T-cell (primary cell): ENCODE measurements at places on chromosomes 7 and 10.
A peak's percentile ranks its signal among the peaks of the same experiment; 100 is the strongest.

DNA sequence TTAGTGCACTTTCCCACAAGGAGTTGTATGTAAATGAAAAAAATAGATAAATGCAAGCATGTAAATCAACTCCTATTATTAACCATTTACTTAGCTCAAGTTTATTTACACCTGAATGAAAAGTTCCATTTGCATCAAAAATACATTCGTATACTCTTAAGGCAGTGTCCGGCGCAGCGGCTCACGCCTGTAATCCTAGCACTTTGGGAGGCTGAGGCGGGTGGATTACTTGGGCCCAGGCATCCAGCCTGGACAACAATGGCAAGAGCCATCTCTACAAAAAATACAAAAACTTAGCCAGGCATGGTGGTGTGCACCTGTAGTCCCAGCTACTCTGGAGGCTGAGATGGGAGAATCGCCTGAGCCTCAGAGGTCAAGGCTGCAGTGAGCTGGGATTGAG is 4.2 kb upstream of the IDI2 start:
- no peak for DNase-seq

DNA sequence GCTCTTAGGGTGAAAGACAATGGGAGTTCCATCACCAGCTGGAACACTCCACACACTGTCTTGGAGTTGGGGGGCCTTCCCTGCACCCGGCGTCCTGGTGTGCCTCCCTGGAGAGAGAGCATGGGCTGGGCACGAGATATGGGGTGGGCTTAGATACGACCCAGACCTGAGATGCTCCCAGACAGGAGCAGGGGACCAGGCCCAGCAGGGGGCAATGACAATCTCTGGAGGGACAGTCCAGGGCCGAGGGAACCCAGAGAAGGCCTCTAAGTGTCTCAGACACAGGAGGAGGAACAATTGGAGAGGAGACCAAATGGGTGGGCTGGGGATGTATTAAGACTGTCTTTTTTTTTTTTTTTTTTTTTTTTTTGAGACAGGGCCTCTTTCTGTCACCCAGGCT is 40.0 kb downstream of the MYL10 start:
- no peak for DNase-seq

GRCh38 chr10:104657457-104657856 is 16.4 kb downstream of the SORCS3 start:
- DNase-seq: no peak

DNA sequence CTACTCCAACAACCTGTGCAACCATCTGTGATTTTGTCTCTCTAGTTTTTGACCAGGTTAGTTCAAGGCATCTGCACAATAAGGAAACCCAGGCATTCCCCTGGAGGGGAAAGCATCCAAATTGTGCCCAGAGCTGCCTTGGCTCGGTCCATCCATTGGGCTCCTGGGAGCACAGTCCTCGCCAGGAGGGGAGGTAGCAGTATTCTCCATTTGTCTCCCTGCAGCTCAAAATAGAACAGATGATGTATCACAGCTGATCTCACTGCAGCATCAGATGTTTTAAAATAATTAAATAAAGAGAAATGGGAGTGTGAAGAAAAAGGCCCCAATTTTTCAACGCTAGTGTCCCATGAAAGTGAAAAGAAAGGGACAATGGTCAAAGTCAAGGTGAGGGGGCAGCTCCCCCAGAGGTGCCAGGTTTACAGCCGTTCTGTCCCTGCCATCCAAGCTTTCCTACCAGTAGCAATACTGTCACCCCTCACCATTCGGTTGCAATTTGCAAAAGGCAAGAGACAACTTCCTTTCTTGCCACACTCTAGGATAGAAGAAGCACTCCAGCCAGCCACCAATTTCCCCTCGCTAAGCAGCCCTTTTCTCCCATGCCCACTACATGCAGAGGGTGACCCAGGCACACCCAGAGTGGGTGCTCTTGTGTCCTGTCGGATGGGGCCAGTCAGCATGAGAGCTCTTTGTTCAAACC is 43.7 kb downstream of the KCNMA1 start:
- DNase-seq: no peak

DNA sequence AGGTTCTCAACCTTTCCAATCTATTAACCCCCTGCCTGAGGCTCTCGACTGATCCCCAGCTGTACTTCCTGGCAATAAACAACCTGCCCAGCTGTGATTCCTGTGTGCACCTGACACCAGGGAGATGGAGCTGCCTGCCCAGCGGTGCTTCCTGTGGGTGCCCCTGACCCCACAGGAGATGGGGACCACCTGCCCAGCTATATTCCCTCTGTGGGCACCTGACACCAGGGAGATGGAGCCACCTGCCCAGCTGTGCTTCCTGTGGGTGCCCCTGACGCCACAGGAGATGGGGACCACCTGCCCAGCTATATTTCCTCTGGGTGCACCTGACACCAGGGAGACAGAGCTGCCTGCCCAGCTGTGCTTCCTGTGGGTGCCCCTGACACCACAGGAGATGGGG is 184.0 kb downstream of the DIP2C start:
- no peak for DNase-seq

DNA sequence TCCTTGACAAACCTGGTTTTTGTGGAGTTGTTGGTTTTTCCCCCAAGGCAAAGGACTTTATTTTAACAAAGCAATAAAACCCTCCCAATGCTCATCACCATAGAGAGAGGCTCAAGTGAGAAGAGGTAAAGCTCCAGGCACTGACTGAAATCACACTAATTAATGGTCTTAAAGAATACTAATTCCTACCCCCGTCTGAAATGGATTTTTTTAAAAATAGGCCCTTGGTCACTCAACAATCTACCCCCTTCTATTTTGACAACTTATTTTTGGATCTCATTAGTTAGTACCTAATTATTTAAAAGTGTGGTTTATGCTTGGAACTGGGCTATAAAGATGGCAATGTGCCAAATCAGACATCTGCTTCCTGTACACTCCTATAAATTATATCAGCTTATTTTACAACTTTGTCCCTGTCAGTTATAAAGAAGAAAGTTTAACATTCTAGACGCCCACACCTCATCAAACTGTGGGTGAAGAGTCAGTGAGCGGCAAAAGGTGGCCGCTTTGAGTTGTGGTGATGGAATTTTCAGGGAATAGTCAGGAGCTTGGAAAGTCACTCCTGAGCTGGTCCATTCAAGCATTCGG is 10.6 kb downstream of the GLI3 start:
- no peak for DNase-seq

DNA sequence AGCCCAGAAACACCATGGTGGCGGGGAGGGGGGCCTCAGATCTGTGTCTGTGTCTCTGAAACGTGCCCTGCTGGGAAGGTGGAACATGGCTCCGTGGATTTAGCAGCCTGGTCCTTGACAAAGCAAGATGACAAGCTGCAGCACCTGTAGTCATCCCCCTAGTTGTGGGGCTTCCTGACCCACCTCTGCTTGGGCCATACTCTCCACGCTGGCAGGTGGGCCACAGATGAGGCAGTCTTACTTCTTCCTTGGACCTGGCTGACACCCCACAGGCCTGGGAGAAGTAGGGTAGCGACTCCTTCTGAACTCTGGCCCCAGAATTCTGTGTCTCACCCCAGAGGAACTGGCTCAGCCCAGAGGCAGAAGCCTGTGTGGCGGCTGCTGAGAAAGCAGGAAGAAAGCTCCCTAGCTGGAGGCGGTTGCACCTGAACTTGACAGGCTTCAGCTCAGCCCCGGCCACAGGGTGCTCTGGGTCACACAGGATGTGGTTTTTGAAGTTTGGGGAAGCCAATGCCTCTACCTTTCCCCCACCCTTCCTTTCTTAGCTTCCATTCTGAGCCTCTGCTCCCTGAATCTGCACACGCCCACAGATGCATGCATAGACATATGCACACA is 113.9 kb downstream of the ABLIM1 start:
- peak; percentile 76 for DNase-seq

- DNase-seq: no peak
These were observed 30.0 kb downstream of the TSPAN15 start for GRCh38 chr10:69481305-69481704.
